T1000 (cell line): ENCODE measurements at places on chromosomes 13 and 19.

GRCh38 chr19:32336259-32337083, 8.9 kb upstream of the ZNF507 start:
- no peak for DNase-seq

- no peak for DNase-seq
Measured at GRCh38 chr19:50492303-50493052, 15.8 kb upstream of the GARIN5A start.

DNA sequence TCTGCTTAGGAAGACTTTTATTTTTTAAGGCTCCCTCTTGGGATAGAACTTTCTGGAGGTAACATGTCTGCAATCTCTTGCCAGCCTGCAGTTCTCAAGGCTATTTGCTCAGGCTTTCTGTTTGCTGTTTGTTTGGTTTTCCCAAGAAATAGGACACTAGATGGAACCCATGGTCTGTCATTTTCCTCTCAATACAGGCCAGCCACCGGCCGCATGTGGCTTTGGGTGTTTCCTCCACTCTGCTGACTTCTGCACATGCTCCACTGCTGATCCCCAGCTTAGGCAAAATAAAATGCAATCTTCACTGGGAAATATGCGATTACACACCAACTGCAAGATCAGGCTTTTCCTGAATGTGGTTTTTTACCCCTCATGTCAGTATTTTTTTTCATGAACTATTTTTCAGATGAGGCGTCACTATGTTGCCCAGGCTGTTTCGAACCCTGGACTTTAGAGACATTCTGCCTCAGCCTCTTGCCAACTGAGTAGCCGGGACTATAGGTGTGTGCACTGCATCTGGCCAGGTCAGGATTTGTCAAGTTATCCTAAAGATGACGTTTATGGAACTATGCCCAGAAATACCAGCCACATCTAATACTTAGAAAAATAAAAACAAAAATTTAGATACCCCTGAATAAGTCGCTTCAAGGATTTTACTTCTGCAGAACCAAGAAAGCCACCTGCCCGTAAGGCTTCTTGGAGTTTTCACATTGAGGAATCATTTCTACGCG, 94.3 kb upstream of the PABPC3 start:
- DNase-seq: no peak

DNA sequence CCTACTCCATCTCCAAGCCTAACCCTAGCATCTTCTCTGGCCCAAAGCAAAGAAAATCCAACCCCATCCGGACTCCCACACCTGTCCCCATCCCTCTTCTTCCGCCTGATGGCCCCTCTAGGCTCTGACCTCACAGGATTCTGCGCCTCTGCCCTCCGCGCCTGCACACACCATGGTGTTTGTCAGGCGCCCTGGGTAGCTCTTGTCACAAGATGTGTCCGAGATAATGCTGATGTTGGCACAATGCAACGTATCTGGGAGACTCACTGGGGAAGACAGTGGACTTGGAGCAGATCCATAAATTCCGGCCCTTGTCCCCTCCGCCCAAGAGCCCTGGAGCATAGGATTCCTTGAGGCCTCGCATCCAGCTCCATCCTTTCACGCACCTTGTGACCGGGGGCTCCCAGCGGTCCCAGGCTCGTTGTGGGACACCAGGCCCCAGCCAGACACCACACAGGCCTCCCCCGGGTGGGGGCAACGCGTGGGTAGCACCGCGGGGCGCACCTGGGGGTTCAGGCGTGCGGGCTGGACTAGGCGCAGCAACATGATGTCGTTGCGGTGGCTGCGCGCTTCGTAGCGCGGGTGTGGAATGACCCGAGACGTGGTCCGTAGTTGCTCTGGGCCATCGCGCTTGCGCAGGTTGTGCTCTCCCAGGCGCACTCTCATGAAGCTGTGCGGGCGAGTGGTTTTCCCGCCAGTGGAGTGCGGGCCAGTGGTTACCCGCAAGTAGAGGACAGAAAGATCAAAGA, 3.1 kb upstream of the KLK1 start:
- no peak for DNase-seq

DNA sequence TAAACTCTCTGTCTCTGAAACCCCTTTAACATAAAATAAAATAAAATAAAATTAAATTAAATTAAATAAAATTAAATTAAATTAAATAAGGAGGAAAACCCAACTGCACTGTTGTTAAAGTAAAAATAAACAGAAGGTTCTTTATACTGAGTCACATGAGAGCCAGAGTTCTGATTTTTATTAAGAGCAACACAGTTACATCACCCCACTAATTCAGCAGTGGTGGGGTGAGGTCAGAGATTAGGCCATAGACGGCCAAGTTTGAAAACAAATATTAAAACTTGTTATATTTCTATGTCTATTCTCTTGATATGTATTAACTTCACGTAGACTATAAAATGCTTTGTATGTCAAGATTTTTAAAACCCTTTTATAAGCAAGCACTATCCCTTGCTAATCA, 59.5 kb downstream of the MYCBP2 start:
- no peak for DNase-seq

DNA sequence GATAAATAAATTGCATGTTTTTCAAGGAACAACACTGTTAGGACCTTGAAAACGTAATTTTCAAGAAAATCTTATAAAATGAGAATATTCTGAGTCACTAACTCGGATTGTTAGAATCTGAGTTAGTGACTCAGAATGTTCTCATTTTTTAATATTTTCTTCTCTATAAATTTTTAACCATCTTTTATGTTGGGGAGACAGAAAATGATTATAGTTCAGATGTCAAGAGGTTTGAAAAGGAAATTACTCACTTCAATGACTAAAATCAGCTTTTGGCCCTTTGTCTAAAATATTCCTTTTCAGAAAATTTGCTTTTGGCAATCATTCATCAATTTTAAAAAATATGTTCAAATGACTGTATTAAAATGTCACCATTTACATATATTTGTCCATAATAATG, 264.2 kb upstream of the EDNRB start:
- no peak for DNase-seq

GRCh38 chr19:3031607-3031867, 2.5 kb upstream of the TLE2 start:
- DNase-seq: no peak

DNA sequence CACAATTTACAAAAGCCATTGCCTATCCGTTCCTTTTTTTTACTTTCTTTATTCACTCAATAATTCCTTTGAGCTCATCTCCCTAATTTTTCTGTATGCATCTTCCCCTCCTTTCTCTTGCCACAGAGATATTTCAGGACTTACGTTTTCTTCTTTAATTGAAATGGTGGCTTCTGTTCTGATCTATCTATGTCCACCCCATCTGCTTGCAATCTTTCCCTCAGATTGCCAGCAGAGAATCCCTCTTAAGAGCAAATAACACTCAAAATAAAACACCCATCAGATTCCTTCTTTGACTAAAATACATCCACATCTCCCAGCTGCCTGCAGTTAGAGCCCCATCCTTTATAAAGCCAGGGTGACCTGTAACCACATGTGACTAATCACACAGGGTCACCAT, 478.6 kb downstream of the EFNB2 start:
- no peak for DNase-seq

DNA sequence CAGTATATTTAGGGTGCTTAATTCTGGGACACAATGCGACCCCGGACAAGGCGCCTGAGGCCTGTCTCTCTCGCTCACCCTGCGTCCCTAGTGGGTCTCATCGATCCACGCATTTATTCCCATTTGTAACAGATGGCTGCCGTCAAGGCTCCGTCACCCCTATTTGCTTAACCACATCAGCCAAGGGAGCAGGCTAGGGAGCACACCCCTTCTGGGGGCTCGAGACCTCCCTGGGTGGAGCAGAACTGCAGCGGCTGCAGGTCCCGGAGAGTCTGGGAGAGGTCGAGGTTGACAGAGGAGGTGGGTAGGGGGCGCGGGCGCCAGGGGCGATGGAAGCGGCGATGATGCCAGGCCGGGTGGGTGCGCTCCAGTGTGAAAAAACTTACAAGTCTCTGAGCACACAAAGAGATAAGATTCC, 507 bp downstream of the ALG5 start:
- no peak for DNase-seq

DNA sequence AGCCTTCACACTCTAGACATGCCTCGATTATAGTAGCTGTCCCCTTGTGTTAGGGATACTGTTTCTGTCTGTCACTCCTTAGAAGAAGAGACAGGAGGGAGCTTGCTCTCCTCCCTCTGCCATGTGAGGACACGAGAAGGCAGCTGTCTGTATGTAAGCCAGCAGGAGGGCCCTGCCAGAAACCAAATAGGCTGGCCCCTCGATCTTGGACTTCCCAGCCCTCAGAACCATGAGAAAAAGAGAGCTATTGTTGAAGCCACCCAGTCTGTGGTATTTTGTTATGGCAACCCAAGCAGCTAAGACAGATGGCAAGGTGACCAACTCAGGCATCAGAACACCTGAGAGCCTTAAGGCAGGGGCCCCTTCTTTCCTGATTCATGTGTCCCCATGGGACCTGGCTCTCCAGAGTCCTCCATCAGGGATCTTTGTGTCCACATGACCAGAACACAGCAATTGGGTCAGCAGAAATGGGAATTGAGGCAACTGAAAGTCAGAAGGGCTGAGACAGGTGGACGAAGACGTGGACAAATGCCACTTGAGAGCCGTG, 65.6 kb upstream of the NPAS1 start:
- DNase-seq: no peak

DNA sequence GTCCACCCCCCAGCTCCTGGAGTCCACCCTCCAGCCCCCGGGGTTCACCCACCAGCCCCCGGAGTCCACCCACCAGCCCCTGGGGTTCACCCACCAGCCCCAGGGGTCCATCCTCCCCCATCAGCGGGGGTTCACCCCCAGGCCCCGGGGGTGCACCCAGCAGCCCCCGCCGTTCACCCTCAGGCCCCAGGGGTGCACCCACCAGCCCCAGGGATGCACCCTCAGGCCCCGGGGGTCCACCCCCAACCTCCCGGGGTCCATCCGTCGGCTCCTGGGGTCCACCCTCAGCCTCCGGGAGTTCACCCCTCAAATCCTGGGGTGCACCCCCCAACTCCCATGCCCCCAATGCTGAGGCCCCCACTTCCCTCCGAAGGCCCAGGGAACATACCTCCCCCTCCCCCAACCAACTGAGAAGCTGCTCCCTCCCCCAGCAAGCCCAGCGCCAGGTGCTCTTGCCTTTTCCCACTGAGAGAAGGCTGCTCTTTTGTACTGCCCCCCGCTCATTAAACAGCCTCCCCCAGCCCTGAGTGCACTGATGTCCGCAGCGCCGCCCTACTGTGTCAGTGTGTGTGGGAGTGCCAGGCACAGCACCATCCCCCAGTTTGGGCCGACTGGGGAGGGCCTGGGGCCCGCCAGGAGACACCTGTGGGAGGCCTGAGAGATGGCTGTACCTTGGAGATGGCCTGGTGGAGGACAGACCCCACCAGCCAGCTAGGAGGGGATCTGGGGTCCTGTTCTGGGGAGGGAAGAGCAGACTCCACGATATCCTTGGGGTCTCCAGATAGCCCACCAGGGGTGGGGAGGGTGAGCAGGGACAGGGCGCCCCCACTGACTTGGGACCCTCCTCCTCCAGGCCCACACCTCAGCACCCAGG, 750 bp upstream of the AMH start:
- no peak for DNase-seq

DNA sequence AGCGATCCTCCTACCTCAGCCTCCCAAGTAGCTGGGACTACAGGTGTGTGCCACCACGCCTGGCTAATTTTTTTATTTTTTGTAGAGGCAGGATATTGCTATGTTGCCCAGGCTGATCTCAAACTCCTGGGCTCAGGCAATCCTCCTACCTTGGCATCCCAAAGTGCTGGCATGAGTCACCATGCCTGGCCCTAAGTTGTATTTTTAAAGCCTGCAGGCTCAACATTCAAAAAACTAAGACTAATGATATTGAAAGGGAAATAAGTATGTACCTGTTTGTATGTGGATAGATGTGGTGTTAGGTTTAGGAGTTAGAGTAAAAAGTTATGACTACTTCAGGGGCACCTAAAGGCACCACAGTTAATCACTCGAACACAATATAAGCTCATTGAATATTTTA, 5.4 kb upstream of the IPO5 start:
- DNase-seq: no peak

GRCh38 chr13:73676550-73677047, 457.6 kb downstream of the KLF12 start:
- no peak for DNase-seq

DNA sequence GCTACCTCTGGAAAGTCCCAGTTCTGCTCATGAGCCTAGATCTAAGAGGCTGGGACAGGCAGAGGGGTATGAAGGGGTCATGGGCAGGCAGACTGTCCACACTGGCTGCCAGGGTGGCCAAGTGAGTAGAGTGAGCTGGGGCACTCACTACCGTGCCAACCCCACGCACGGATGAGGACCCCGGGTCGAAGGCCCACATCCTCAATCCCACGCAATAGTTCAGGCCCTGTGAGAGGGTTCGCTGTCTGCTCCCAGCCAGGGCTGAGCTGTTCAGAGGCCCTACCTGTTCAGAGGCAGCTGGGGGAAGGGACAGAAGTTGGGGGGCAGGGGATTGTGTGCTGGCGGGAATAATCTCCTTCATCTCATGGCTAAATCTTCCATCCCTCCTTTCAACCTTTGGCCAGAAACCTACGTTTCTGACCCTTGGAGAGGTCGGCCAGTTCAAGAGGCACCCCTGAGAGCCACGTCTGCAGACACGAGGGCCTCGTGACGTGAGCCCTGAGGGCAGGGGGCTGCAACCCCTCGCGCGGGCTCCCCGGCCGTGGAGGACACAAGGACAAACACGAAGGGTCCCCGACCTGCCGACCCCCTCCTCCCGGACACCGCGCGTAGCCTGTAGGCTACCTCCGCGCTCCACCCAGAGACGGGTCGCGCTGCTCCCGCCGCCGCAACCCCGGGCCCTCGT, 1.0 kb upstream of the RPS5 start:
- no peak for DNase-seq

DNA sequence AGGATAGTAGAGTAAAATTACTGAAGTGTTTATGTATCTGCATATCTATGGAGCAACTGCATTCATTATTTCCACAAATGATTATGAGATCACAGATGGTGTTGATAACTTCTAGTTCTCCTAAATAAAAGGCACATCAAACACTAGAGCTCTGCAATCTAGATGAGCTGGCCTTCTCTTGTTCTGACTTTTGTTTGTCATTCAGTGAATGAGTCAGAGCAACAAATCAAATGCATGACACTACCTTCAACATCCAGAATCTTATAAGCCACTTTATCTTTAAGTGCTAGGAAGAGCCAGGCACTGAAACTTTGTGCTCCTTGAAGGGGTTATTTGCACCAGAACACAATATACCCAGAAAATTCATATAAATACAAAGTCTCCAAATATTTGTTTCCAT, 456.0 kb downstream of the PCDH17 start:
- DNase-seq: no peak

DNA sequence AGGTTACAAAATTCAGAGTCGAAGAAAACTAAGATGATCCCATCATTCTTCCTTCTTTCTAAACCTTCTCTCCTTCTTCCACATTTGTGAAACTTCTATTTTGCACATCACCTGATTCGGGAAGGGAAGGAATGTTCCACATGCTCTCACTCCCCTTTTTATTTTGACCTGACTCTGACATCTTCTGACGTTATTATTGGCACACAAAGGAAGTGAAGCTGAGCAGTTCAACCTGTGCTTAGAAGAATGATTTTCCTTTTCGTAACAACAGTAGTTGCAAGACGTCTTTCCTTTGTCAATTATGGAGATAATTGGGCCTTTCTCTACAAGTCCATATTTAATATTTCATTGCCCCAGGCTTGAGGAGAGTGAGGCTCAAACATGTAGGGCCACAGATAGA, 18.0 kb downstream of the FAM124A start:
- no peak for DNase-seq
